Stimulated activated CD4-positive, alpha-beta T cell treated with anti-CD3 and anti-CD28 coated beads, Interleukin-15, amount 100 ng/mL, for 1 hour (primary cell): ENCODE measurements at places on chromosomes 3 and 15.

DNA sequence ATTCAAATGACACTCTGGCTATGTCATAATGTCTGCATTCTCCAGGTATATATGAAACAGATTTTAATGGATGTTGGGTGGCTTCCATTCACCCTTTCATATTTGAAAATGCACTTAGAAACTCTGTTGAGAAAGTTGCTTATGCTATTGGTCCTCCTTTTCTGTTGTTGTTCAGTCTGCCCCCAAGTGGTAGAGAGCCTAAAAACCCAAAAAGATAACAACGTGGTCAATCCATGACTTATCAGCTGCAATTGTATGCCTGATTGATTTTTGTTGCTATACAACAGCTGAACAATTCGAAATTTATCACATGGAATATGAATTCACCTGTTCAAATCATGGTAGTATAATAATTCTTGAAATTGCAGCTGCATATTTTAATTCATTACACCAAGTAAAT lies 279.8 kb downstream of the ROBO2 start:
- DNase-seq: no peak

- no peak for DNase-seq
These were observed 237.4 kb upstream of the UMPS start for GRCh38 chr3:124492824-124493223.

DNA sequence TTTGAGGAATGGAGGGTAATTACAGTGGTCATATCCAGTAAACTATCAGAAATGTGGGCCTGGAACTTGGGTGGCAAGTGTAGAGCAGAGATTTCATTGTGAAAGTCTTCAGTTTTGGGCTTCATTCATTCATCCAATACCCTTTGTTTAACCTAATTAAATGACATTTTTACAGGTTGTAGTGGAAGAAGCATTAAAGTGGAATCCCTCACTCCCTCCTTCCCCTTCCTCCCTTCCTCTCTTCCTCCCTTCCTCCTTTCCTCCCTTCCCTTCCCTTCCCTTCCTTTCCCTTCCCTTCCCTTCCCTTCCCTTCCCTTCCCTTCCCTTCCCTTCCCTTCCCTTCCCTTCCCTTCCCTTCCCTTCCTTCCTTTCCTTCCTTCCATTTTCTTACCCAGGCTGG lies 219.3 kb downstream of the PDCD6IP start:
- no peak for DNase-seq

GRCh38 chr3:150699068-150699639 lies 4.6 kb downstream of the ERICH6 start:
- no peak for DNase-seq

- DNase-seq: no peak
These were observed 7.4 kb upstream of the CCK start for GRCh38 chr3:42273361-42273760.

- no peak for DNase-seq
These were observed 9.4 kb upstream of the CAMK1 start for GRCh38 chr3:9779075-9779593.

DNA sequence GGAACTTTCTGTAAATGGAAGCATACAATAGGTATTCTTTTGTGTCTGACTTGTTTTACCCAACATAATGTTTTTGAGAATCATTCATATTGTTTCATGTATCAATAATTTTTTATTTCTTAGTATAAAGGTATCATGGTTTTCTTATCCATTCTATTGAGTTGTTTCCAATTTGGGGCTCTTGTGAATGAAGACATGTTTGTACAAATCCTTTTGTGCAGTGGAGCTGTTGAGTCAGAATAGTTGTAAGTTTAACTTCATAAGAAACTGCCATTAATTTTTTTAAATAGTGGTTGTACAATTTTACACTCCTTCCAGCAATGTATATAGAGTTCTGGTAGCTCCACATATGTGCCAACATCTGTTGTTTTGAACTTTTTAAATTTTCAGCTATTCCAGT lies 59.2 kb upstream of the THSD4 start:
- no peak for DNase-seq

GRCh38 chr15:84981711-84982300 lies at the start of gene PDE8A:
Gene PDE8A (plus strand): TSS chr15:84981856. CDS start chr15:84982163, 307 bp downstream.
- no peak for DNase-seq

- no peak for DNase-seq
These were observed 47.2 kb downstream of the CCDC33 start for GRCh38 chr15:74283368-74283767.
